GM13977 (cell line): ENCODE measurements at places on chromosomes 3 and 15.

- DNase-seq = no peak
These were observed 196.6 kb upstream of the BCL6 start for GRCh38 chr3:187941848-187942194.

GRCh38 chr15:69045802-69046201, 31.3 kb downstream of the NOX5 start:
- no peak for DNase-seq

DNA sequence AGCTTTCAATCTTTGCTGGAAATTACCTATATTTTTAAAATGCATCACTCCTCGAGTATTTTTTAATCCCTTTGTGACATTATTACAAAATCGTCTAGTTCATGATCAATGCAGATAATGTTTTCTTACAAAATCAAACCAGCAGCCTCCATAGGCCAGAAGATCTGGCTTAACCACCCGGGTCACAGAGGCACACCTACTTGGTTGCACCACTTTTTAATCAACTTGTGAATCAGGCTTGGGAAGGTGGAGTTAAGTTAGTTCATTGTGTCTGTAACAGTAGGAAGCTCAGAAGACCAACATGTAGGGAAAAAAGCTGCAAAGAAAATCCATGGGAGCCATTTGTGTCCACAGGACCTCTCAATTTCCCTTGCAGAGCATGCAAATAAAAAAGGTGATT, 148.0 kb downstream of the TP63 start:
- DNase-seq = no peak

- DNase-seq = no peak
These were observed 764.9 kb upstream of the GOLIM4 start for GRCh38 chr3:168860592-168860991.

DNA sequence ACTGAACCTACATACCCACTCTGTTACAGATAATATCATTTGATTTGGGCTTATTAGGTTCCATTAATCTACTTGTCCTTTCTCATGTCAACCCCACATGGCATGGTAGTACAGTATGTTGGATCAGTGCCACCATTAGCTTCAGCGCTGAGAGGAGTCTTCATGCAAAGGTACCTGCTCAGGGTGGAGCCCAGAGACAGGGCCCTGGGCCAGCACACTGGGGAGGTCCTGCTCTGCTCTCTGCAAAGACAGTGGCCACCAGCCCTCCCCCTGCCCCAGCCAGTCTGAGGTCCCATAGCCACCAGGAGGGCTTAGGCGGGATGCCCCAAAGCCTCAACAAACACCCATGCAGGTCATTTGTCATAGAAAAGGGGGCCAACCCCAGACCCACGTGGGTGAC, 71.0 kb downstream of the ATP10A start:
- no peak for DNase-seq

DNA sequence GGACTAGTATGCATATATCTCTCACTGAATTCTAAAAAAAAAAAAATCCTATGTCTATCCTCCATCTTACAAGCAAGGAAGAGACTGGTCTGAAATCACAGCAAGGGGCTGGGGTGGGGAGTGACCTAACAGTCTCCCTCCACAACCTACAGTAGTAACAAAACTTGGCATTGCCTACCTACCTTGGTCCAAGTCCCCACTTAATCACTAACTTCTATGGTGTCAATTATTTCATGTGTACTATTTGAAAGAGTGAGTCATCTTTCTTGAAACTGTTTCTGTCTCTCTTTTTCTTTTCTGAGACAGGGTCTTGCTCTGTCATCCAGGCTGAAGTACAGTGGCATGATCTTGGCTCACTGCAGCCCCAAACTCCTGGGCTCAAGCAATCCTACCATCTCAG, 36.8 kb downstream of the CHAC1 start:
- DNase-seq = no peak

GRCh38 chr3:67461667-67462142, 192.7 kb downstream of the SUCLG2 start:
- no peak for DNase-seq

GRCh38 chr15:80789796-80790195, 10.6 kb downstream of the CEMIP start:
- DNase-seq = no peak

DNA sequence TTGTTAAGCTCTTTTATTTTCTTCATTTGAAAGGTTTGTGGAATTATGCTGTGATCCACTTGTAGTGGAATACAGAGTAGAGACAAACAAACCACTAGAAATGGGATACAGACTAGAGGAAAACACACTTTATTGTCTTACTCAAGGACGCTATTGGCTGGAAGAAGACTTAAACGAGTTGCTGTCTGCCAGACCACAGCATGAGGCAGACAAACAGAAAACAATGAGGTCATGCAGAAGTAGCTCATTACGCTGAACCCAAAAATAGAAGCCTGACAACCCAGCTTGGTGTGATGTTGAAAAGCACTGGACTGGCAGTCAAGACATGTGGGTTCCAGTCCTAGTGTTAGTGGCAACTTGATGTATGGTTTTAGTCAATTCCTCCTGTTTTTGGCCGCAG, 62.4 kb upstream of the P3H2 start:
- DNase-seq = peak; percentile 72

- no peak for DNase-seq
These were observed 244.4 kb upstream of the TOPAZ1 start for GRCh38 chr3:43997316-43997715.

- no peak for DNase-seq
These were observed 45.4 kb upstream of the TRAK1 start for GRCh38 chr3:42045708-42046243.

GRCh38 chr15:67049351-67050044, 15.9 kb upstream of the SMAD3 start:
- no peak for DNase-seq

- no peak for DNase-seq
These were observed 166.7 kb upstream of the PRICKLE2 start for GRCh38 chr3:64392001-64392400.

- no peak for DNase-seq
These were observed 336.7 kb upstream of the ZNF717 start for GRCh38 chr3:76122007-76122406.

DNA sequence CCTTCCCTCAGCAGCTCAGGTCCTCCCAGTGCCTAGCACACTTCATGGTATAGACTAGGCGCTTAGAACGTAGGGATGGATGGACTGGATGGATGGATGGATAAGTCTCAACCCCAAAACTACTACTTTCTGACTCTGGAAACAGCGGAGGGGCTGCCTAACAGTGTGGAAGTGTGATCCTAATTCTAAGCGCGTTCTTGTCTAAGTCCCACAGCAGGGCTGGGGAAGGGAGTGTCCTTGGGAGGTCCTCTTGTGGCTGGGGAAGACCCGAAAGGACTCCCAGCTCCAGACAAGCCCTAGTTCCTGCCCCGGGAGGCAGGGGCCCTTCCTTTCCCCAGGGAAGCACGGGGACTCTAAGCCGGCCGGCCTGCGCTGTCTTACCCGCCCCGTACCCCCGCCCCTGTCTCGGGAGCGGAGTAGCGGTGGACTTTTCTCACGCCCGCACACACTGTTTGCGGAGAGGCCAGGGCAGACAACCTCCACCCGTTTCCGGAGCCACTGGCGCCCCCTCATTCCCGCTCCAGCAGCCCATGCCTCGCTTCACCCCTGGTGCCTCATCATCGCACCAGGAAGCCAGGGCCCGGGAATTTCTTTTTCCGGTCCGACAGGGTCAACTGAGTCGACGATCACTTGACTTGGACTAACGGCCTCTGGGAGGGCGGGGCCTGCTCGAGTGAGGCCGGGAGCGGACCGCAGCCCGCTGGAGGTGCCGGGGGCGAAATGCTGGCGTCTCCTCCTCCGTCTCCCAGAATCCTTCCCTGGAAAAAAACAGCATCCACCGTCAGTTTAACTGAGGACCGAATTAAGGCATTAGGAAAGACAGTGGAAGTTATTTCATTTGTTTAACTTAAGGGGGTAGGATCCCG, 133.3 kb downstream of the TBC1D2B start:
- peak; percentile 64 for DNase-seq

- DNase-seq = no peak
These were observed 5.9 kb downstream of the ATP8B4 start for GRCh38 chr15:50113187-50113505.

DNA sequence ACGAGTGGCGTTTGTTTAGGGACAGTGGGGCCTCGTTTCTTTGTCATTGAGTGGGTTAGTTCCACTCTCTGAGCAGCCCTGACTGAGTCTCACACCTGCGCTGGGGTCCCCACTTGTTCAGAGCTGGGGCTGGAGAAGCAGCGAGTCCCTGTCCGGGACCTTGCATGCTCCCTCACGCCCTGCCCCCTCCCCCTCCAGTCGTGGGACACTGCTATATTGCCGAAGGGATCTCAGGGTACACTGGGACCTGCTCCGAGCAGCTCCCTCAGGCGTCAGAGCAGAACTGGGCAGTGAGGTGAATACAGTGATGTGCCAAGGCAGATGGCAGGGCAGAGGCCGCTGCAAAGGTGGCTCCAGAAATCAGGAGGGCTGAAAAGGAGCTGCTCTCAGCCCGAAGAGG, 59.9 kb upstream of the KLF13 start:
- no peak for DNase-seq

GRCh38 chr3:123722456-123722855, 137.6 kb upstream of the HACD2 start:
- no peak for DNase-seq

DNA sequence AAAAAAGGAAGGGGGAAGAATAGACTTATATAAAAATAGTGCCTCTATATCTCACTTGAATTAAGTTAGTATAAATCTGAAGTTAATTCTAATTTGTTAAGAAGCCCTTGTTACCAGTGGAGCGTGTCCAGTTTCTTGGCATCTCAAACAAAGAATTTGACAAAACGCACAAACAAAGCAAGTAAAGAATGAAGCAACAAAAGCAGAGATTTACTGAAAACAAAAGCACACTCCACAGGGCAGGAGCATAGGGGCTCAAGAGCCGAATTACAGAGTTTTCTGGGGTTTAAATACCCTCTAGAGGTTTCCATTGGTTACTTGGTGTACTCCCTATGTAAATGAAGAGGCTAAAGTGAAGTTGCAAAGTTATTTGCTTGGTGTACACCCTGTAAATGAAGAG, 34.0 kb upstream of the GK5 start:
- DNase-seq = no peak

- no peak for DNase-seq
These were observed 105.9 kb upstream of the HERC1 start for GRCh38 chr15:63939531-63940130.

DNA sequence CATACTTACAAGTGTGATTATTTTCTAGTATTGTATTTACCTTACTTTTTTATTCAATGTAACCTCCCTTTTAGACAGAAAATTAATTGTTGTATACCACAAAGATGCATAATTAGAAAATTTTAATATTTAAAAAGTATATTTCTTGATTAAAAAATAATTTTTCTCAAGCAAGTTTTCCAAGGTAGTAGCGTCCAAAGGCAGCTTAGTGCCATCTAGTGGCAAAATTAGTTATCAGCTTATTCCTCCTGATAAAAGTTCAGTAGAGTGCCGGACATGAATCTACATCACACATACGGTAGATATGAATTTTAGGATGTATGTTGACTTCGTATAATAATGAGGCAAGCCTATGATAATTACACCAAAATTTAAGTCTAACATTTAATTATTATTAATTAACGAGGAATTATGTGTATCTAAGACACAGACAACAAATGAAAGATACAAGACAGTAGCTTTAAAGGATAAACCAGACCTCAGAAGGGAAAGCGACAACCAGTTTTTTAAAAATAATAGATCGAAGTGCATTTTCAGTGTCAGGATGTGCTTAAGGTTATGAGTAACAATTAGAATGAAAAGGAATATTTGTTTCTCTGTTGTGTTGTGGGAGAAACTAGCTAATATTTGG, 405.9 kb downstream of the ROBO1 start:
- DNase-seq = no peak

- no peak for DNase-seq
These were observed 72.1 kb downstream of the NOX5 start for GRCh38 chr15:69086427-69087204.

- DNase-seq = no peak
These were observed 9.4 kb downstream of the ZNF639 start for GRCh38 chr3:179332240-179332639.

DNA sequence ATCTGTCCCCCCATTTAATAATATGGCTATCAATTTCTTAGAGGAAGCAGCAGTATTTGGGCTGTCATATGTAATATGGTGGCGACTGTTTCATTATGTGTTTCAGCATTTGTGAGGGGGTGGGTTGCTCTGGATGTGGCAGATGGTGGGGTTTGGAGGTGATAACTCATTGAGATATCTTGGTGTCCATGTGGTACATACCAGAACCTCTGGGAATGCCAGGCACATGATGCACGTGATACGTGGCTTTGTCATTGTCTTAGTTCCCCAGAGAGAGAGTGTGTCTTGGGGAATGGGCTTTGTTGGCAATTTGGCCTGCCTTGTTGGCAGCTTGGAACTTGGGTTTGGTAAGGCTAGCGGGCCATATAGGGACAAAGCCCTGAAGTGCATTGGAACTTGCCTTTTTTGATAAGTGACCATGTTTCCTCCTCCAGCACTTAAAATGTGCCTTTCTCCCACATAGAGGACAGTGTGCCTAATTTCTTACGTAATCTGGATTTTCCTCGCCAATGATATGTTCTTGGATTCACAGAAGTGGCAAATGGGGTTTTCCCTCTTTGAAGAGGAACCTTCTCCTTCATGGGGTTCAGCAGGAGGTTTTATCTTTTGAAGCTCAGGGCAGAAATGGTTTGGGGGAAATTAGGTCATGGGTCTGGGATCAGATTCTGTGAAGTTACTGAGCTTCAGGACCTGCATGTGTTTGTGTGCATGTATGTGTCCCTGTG, 79.5 kb downstream of the DNASE1L3 start:
- DNase-seq = no peak

DNA sequence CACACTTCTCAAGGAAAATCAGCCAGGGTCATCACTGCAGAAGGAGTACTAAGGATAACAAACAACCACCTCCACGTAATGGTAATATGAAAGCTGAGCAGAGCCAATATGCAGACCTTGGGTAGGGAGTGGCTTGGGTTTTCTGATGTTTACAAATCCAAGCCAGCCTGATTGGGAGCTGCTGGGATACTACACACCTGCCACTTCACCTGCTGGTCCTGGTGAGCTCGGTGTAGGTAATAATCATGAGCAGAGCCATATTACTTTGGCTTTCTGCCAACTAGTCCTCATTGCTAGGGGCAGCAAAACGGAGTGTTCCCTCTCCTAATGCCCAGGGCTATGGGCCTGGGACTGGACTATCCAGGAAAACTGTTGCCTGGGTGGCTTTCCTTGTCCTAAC, 433.5 kb upstream of the PPP2R3A start:
- DNase-seq = no peak

- DNase-seq = no peak
These were observed 427.0 kb downstream of the EPHA6 start for GRCh38 chr3:97241417-97241816.

DNA sequence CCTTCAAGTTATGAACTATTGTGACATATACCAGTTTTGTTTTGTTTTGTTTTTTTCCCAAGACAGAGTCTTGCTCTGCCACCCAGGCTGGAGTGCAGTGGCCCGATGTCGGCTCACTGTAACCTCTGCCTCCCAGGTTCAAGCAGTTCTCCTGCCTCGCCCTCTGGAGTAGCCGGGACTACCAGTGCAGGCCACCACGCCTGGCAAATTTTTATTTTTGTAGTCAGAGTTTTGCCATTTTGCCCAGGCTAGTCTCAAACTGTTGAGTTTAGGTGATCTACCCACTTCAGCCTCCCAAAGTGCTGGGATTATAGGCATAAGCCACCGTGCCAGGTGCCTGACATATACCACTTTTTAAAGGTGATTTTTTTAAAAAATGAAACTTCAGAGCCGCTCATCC, 74.6 kb downstream of the ARRDC4 start:
- DNase-seq = no peak
